Tibial nerve (tissue), 4 donors: ENCODE measurements at places on chromosomes 2 and 18.

GRCh38 chr18:49169037-49169521 is 218.3 kb upstream of the SMAD7 start:
- no peak for DNase-seq

DNA sequence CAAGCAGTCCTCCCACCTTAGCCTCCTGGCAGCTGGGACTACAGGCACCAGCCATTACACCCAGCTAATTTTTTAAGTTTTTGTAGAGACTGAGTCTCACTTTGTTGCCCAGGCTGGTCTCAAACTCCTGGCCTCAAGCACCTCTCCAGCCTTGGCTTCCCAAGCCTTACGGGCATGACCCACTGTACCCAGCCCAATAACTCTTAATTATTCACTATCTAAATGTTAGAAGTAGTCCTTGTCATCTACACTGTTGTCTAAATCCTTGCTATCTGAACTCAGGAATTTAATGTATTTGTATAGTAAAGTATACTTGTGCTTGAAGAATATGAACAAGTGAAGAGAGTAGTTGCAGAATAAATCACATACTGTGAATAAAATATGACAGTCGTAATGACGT is 37.9 kb upstream of the NBEAL1 start:
- no peak for DNase-seq

- DNase-seq = no peak
These were observed 1025.3 kb upstream of the NXPH2 start for GRCh38 chr2:139805441-139805840.

DNA sequence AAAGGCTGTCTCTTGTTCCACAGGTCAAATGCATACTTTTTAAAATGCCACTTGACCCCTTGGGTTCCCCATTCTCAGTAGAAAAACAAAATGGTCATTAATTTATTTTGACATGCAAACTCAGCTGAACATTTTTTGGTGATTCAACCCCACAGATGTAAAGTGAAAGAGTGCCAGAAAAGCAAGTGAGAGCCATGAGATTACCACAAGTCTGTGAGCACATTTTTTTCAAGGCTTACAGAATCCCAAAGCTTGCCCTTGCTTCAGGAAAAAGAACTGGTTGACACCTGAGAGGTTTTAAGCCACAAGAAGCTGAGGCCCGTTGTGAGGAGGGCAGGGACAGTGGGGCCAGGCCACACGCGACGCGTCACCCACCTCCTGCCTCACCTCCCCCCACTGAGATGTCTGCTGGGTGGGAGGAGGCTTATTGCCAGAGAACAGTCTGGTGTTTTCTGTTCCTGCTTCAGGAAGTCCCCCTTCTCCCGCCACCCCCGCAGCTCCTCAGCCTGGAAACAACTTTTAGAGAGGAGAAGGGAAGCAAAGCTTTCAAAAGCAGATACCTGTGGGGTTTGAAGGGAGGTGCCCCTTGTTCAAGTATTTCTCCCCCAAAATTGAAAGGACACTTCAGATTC is 70.4 kb upstream of the CYP1B1 start:
- no peak for DNase-seq

DNA sequence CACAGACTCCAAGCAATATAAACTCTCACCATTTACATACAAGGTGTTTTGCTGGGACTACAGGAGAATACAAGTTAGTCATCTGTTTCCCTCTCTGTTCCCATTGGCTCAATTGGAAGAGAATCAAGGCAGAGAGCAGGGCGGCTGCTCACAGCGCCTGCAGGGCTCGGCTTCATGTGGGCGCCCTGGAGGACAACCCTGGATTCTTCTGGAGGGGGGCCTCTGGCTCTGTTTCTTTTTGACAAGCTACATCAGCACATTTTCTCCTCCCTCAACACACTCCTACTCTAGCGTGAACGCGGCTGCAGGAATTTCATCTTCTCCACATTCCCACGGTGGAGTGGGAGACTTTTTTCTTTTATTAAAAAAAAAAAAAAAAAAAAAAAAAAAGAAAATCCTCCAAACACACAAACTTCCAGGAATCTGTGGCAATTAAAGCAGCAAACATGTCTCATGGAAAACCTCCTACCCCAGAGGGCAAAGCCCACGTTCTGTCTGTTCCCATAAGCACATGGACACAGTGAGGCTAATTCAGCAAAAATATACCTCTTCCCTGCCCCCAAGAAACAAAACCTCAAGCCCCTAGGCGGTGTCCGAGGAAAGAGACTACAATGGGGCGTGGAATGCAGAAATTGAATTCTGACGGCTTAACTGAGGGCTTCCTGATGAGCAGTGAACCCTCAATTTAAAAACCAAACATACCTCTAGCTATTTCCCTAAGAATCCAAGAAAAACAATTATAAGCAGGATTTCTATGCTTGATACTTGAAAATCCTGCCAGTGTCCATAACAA is 50.6 kb downstream of the PARD6G start:
- DNase-seq = no peak

DNA sequence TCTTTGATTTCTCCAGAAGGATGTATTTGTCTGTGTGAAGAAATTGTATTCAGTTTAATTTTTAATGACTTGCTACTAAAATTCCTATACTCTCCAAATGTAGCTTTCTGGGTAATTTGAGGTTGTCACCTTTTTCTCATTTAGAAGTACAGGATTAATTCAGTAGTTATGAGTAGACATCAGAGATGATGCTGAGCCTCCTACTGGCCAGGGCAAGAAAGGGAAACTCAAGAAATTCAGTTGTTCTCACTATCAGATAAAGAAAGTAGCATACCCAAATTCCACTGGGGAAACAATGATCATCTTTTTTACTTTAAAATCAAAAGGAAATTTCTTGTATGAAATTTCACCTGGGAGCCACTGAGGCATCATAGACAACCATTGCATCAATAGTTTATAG is 199.4 kb downstream of the SATB2 start:
- DNase-seq = no peak

GRCh38 chr18:55124078-55124763 is 165.0 kb upstream of the CCDC68 start:
- DNase-seq = no peak

- DNase-seq = no peak
These were observed 59.9 kb downstream of the INSIG2 start for GRCh38 chr2:118148133-118148532.

DNA sequence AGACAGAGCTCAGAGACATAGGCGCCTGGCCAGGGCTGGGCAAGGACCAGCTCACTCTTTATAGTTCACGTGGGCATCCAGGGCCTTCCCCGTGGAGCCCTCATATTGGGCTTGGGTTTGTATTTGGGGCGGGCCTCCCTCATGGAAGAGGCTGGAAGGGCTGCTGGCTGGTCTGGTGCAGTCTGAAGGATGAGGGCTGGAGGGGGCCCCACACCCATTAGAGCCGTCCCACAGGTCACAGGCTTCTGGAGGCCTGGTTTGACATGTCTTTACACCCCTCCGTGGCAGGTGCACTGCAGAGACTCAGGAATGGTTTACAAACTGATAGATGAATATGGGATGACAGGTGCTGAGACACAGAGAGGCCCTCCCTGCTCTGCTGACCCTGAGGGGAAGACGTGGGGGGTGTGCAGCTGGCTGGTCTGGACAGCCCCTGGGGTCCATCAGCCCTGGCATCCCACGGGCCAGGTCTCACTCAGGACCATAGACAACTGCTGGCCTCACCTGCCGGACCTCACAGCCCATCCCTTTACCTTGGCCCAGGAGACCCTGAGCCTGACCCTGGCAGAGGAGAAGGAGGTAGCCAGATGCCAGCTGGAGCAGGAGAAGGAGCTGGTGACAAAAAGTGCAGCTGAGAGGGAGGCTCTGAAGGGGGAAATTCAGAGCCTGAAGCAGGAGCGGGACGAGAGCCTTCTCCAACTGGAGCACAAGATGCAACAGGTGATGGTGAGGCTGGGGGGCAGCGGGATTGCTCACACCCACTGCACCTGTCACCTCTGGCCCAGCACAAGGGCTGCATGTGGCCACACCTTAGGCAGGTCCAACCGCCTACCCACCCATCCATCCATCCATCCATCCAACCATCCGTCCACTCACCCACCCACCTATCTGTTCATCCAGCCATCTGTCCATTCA is 43.9 kb downstream of the CROCC2 start:
- DNase-seq = peak; percentile 9

- no peak for DNase-seq
These were observed 51.4 kb upstream of the MRPL33 start for GRCh38 chr2:27720004-27720551.

- DNase-seq = no peak
These were observed 49.3 kb downstream of the DNMT3A start for GRCh38 chr2:25292408-25292807.

DNA sequence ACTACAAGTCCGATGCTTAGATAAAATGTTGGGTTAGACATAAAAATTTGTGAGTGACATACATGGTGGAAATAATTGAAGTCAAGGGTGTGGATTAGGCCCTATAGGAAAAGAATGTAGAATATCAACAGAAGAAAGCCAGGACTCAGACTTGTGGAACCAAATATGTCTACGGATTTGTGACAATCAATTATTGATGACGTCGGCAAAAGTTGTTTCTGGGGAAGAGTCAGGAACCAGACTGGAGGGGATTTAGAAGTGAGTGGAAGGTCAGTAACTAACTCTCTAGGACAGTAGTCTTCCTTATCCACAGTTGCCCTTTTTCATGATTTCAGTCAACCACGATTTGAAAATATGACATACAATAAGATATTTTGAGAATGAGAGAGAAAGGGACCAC is 130.9 kb upstream of the TANK start:
- no peak for DNase-seq

DNA sequence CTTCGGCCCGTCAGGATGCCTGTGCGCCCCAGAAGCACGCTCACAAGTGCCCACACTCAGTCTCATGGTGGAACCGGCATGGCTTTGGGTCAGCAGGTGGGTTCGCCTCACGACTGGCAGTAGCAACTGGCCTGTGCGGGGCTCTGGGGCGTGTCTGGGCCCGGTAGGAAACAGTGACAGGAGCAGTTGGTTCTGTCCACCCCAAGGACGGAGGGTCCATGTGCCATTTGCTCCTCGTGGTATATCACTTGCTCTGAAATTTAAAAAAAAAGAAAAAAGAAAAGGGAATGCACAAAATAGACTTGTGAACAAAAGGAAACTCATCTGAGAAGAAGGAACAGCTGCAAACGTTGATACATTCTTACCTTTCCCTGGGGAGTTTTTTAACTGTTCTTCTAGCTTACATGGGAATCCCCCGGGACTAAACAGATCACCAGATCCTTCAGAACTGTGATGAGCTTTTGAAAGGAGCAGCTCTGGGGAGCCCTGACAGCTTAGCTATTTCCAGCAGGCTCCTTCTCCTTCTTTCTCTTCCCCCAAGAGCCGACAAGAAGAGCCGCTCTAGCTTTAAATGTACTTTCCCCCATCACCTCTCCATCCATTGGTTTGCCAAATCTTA is 42.8 kb downstream of the TRAPPC12 start:
- DNase-seq = no peak

DNA sequence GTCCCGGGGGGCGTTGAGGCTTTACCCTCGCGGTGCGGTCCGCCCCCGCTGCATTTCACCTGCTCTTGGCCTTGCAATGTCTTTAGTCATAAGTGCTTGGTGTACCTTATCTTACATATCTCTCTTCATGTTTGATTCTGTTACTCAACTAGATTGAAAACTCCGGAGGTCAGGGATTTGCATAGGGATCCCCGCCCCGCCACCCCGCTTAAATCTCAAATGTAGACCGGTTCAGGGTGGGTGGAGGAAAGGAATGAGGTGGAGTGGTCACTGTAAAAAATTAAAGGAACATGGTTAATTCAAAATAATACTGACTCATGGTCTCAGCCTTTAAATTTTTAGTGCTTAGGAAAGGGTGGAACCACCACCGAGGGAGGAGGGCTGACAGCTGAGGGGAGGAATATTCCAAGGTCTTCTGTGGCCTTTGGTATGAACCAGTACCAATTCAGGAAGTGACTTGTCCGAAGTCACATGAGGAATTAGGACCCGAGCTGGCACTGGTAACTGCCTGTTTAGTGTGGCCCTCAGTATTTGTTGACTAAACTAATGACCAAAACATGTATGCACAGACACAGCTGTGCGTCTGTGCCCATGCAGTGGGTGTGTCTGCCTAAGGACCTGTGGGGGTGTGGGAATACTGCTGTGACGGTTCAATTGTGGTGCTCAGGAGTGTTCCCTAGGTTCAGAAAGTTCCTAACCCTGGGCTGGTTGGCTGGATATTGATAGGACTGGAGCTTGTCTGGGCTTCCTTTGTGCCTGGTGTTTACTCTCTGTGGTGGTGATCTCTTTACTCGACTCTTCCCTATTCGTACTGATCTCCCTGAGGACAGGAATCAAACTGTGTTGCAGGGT is 1.0 kb downstream of the PLEKHB2 start:
- no peak for DNase-seq

DNA sequence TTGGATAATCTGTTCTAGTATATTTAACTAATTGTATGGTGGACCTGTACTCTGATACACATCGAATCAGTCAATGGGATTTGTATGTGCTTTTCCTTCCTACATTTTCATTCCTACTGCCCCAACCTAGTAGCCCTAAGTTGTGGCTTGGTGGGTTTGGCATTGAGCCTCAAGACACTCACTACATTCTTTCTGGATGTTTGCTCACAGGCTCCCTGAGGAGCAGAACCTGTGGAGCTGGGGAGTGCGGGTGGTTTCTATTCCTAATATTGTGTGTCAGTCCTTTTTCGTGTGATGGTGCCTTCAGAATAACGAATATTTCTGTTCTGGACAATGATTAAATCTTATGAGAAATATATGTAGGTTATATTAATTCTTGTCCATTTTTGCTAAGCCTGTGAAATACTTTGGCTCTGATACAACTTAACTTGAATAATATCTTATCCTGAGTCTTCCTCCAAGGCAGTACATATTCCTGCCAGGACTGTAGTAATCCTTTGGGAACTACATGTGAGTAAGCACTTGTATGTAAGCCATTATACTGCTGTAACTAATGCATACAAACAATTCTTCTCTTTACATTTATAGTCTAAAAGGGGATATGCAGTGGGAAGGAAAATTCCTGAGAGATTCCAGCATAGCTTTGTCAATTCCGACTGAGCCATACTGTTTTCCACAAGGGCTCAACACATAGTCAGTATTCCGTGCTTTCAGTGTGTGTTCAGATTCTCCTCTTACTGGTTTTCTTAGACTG is 150.6 kb downstream of the AGPS start:
- no peak for DNase-seq

DNA sequence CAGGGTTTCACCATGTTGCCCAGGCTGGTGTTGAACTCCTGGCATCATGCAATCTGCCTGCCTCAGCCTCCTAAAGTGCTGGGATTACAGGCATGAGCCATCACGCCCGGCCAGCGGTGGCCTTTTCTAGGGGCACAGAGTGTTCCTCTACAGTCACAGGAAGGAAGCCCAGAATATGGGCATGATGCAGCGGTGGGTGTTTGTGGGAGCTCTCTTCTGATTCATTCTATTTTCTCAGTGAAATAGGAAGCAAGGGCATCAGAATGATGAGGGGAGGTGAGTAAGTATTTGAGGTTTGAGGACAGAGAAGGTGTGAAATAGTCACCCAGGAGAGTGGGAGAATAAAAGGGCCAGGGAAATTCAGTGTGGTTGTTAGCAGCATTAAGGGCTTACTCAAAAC is 70.3 kb upstream of the PSME4 start:
- DNase-seq = no peak

DNA sequence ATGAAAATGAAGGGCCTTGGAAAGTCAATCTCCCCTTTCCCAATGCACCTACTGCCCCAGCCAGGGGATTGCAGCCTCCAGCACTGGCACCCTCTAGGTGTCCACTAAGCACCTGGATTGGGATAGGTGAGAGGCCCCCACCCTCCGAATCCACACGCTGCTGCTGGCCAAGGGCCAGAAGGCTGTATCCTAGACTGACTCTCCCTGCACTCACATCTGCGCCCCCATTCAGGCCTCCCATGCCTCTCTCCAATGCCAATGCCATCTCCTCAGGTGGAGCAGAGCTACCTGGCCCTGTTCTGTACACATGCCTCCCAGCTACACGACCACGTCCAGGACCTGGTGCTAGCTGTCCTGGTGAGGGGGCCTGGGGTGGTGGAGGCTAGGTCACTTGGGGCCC is 9.8 kb downstream of the MFSD2B start:
- DNase-seq = no peak
